AG20443 (cell line): ENCODE measurements at places on chromosomes 5 and 9.
A peak's percentile ranks its signal among the peaks of the same experiment; 100 is the strongest.

GRCh38 chr9:23563517-23563916 lies 262.5 kb downstream of the ELAVL2 start:
- no peak for DNase-seq

DNA sequence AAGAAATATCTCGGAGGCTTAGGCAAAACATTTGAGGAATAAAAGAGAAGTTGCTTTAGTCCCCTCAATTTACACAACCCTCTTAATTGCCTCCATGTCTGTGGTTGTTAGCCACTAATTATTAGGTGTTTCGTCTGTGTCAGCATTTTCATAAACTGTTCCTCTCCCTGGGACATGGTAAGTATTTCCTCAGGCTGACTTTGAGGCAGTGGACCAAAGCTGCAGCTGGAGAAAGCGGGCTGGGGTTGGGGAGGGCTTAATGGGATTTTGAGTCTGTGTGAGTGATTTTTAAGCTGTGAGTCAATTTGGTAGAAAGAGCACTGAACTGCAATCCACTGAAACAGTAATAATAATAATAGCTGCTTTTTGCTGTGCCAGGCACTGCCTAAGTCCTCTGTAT lies 13.0 kb upstream of the TTC1 start:
- no peak for DNase-seq

DNA sequence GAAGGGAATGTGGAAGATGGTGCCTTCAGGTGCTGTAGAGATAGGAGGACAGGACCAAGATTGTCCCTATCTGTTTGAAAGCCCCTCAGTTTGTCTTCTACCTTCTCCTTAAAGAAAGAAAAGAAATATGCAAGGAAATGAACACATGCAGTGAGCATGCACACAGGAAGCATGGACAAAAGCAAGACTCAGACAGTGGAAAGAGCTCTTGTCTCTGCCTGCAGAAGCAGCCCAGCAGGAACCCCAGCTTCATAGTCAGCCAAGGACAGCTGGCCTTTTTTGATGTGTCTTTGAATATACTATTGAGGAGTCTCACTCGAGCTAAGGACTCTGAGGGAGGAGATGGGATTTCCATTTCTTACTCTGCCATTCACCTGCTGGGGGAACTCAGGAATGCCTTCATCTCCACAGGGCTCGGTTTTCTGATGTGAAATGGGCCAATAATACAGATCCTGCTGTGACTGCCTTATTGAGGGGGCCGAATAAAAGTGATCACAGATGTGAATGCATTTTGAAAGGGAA lies 132.5 kb upstream of the ADRA1B start:
- DNase-seq: no peak

GRCh38 chr5:79091064-79091463 lies 20.5 kb upstream of the BHMT start:
- no peak for DNase-seq

DNA sequence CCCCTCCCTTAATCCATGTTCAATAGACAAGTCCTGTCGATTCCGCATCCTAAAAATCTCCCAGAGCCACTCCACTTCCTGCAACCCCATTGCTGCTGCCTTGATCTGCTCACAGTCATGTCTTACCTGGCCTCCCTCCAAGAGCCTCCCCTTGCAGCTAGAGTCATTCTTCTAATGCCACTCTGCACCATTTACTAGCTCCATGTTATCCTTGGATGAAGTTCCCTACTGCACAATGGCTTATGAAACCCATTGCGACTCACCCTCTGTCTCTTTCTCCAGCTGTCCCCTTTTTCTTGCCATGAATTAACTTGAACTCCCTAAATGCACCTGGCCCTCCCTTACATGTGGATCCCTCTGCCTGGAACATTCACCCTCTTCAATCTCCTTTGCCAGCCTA lies 39.5 kb downstream of the MEGF10 start:
- DNase-seq: no peak

GRCh38 chr9:98379572-98379971 lies 124.1 kb upstream of the TBC1D2 start:
- no peak for DNase-seq

DNA sequence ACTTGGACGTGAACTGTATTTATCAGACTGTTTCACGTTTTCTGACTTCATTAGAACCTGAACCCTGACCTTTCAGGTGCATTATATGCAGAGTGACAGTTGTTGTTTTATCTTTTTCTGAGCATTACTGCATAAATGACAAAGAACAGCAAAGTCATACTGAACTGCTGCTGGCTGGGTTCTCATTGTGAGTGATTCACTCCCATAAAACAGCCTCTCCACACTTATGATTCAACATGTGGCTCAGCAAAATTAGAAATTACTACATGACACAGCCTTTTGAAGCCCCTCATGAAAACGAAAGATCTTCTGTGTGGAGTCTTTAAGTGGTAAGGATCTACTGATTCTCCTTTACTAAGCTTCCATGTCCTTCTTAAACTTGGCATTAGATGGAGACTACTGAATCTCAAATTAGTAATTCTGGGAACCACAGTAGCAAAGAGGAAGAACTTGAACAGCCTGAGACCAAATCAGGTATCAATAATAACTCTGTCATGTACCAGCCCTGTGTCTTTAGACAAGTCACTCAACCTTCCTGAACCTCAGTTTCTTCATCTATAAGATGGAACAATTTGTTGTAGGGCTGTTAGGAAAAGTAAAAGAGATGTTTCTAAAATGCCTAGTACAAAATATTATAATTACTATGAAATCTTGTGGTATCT lies 172.3 kb upstream of the GNA14 start:
- peak; percentile 68 for DNase-seq

GRCh38 chr5:128645581-128645980 lies 107.5 kb upstream of the FBN2 start:
- no peak for DNase-seq

DNA sequence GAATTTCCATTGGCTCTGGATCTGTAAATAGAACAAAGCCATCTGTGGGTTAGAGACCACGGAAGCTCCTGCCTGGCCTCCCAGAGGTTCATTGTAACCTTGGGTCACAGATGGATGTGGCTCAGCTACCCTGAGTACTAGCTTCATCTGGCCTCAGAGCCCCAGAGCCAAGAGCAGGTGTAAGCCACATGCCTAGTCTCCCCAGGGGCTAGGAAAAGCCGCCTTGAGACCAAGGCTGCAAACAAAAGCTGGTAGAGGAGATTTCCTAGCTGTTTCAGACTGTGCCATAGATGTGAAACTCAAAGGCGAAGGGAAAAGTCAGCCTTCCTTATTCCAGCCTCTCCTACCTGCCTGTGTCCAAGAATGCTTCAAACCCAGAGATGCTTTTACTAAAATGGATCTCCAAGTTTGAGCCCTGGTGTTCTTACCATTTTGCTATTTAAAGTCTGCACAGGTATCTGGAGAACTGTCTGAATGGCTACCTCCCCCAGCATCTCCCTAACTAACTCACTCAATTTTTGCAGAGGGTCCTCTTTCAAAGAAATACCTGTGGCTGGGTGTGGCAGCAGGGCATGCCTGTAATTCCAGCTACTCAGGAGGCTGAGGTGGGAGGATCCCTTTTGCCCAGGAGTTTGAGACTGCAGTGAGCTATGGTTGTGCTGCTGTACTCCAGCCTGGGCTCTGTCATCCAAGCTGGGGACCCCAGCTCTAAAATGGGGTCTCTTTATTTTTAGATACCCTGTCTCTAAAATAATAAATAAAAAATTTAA lies 42.3 kb upstream of the MAP1B start:
- DNase-seq: no peak

DNA sequence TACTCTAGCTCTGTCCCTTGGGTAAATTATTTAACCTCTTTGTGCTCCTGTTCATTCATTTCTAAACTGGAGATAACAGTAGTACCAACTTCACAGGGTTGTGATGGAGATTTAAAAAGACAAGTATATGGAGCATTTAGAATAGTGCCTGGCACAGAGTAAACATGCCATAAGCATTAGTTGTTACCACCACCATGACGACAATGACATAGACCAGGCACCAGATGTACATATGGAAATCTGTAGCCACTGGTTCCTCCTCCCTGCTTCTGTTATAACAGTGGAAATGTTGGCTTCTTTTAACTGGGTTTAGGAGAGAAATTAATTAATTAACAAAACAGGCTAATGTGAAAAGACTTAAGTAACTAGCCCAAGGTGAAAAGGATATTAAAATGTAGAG lies 217.5 kb downstream of the DENND1A start:
- no peak for DNase-seq

DNA sequence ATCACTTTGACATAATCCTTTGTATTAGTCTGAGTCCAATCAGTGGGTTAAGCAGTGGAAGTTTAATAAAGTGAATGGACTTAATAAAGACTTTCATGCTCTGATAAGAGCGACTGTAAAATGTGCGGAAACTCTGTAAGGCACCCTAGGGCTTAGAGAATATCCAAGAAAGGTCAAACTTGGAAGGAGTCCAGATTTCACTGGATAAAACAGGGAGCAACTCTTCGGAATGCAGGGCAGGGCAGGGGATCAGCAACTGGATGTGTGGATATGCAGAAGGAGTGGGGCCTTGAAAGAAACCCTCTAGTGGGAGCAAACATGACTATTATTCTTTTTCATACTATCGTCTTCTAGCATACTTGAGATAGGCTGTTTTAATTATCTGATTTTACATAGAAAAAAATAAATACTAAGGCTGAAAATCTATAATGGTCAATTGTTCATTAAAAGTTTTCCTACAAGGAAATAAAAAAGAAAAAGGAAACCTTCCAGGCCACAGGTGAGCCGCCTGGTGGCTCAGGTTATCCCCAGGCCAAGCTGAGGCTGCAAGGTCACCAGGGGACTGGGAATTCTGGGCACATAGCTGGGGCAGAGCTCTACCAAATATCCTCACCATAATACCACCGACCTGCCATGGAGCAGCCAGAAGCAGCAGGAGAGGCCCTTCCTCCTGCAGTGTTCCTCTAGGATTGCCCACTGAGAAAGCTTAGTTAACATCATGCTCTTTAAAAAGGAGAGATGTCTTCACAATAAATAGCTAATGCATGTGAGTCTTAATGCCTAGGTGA lies 46.3 kb upstream of the CCDC112 start:
- DNase-seq: no peak

GRCh38 chr5:133744051-133744959 lies 132.0 kb upstream of the FSTL4 start:
- no peak for DNase-seq

GRCh38 chr5:151949701-151950308 lies 25.2 kb upstream of the GLRA1 start:
- DNase-seq: no peak

DNA sequence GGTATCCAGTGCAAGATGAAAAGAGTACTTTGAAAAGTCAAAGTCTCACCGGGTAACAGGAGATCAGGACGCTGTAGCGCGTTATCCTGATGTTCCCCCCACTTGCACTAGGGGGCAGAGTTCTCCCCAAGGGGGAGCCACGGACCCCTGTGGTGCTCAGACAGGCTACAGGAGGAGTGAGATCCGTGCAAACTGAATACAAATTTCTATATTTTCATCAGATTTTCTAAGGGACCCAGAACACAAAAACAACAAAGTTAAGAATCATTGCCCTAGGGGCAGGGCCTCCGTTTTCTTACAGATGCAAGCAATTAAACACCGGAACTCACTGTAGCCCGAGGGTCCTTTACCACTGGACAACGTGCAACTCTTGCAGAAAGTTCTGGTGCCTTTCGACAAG lies 2.0 kb downstream of the MYO10 start:
- DNase-seq: peak; percentile 85

- no peak for DNase-seq
Observed at GRCh38 chr5:51685419-51685818, 302.2 kb downstream of the ISL1 start.

DNA sequence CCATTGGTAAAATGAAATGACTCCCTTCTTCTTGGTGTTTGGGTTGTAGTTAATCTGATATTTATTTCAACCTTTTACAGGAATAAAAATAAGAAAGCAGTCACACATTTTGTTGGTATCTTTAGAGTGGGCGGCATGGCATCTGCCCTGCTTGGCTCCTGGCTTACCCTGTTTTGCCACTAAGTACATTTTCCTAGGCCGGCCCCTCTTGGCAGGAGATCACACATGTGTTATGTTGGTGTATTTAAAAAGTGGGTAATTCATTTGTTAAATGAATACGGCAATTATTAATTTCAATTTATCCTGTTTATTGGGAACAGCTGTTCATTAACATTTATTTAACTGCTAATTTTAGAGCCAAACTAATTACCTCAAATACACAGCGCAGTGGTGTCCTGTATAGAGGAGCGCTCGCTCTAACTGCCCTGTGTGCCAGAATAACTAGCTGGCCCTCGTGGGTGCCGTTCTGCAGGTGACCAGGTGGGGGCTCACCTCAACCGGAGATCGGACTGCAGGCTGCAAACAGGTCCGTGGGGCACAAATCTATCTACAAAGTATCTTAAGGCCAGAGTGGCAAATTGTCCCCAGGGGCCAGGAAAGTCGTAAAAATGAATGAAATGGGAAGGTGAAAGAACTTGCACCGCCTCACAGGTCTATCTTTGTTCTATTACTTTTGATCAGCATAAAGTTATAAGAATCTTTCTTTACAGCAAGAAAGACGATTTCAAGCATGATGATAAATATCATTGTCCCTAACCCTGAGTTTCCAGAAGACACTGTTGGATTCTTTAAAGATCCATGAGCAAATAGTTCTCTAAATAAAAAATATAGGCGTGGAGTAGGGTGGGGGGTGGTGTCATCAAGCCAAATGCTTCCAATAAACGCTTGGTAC lies 26.2 kb upstream of the GPR151 start:
- peak; percentile 82 for DNase-seq

GRCh38 chr9:131492070-131492469 lies 10.6 kb upstream of the POMT1 start:
- DNase-seq: no peak

GRCh38 chr5:133977858-133978257 lies 9.4 kb upstream of the C5orf15 start:
- DNase-seq: peak; percentile 73

GRCh38 chr9:131633491-131634031 lies 88.2 kb downstream of the PRRT1B start:
- DNase-seq: peak; percentile 56
